ENCODE measurements at places on chromosomes 2 and 18. TPM values are rescaled to one million over a fixed set of nuclear protein-coding genes. Genes with fewer than 3 reads are reported as not detected.

DNA sequence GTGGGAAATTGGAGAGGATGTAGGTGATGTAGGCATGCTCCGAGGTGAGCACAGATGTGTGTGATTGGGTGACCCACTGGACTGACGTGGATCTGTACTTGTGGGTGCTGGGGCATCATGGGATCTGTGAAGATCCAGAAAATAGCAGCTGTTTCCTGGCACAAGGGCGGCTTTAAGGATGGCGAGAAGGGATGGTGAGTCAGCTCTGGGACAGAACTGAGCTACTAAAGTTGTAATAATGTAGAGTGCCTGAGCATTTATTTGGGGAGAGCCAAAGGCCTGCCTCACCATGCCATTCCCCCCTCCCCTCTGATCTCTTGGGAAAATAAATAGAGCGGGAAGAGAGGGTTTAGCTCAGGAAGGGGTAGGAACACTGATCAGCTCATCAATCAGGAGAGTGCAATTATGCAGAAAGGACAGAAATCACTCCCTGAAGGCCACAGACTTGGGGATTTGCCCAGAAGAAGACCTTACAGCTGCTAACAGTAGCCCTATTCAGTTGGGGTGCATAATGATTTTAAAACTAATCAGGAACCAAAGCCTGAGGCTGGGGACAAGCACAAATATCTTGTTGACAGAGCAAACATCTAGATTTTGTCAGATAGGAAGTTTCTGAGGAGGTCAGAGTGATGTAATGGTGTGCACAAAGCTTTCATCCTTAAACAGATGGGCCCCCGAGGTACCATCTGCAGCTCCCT, 30.3 kb downstream of the TANC1 start:
- H3K36me3 ChIP-seq = peaks cover 22% of the 10 kb centered on the region
- no peaks in the 10 kb centered on the region for H3K27me3 ChIP-seq
- no peak for DNase-seq
- H3K4me3 ChIP-seq = no peak overlapping the region
- H3K27ac ChIP-seq = peak overlapping the region; percentile 57

DNA sequence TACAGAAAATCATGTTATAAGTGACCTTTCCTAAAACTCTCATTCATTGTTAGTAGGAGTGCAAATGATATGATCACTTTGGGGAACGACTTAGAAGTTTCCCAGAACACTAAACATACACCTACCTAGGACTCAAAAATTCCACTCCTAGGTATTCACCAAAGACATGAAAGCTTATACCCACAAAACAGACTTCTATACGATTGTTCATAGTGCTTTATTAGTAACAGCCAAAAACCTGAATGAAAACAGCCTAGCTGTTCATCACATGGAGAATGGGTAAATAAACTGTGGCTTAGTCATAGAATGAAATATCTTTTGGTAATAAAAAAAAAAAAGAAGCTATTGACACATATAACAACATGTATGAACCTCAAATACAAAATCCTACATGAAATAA, 8.8 kb downstream of the NOL10 start:
- no peaks in the 10 kb centered on the region for H3K27me3 ChIP-seq
- H3K36me3 ChIP-seq = peaks cover 24% of the 10 kb centered on the region
- H3K4me1 ChIP-seq = no peaks in the 10 kb centered on the region
- H3K27ac ChIP-seq = no peak overlapping the region

GDF7 gene
- 0.56 TPM for polyA plus RNA-seq

GTF3C2 gene
- polyA plus RNA-seq = 31.1 TPM

R3HDM1 gene
- polyA plus RNA-seq = 22.1 TPM

RGPD5 gene
- 28.5 TPM for polyA plus RNA-seq

- peak; percentile 18 for DNase-seq
- no peaks in the 10 kb centered on the region for H3K36me3 ChIP-seq
- H3K4me3 ChIP-seq = no peak overlapping the region
- peaks cover 7% of the 10 kb centered on the region for H3K27me3 ChIP-seq
- no peak overlapping the region for H3K27ac ChIP-seq
- H3K4me1 ChIP-seq = no peaks in the 10 kb centered on the region
Measured at GRCh38 chr2:121128741-121129659, 156.0 kb downstream of the TFCP2L1 start.

DNA sequence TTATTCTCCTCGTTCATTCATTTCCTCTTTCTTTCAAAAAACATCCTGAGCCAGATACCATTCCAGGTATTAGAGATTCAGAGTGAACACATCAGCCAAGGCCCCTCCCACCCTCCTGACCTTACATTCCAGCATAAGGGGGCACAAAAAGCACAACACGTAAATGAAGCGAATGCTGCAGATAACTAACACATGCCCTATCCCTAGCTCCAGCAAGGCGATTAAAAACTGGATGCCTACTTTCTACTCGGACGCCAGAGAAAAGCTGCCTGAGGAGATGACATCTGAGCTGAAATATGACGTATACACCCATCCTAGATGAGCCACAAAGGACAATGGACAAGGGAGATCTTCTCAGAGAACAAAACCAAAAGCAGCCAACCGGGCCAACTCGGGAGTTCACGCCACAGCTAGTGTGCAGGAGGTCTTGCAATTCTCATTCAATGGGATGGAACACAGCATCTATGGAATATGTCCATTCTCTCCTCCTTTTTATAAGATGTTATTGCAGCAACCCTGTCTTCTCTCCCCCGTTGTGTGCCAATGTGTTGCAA, 33.5 kb downstream of the FEZ2 start:
- H3K27ac ChIP-seq = no peak overlapping the region
- no peak overlapping the region for H3K4me3 ChIP-seq
- peaks cover 2% of the 10 kb centered on the region for H3K4me1 ChIP-seq
- H3K36me3 ChIP-seq = peaks cover 16% of the 10 kb centered on the region
- no peaks in the 10 kb centered on the region for H3K27me3 ChIP-seq
- DNase-seq = no peak

DNA sequence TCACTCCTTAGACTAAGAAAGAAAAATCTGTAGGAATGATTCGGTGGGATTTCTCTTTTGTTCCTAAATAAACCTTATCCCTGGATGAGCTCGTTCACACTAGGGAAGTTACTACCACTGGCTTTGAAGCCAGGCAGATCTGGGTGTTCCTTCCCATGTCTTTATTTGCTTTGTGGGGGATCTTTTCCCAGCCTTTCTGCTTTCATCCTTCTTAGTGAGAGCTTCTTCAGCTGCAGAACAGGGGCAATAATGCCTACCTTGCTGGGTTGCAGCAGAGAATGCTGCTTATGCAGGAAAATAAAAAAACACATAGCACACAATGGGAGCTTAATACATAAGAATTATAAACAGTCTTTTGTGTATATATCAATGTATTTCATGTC, 292.1 kb downstream of the SOX11 start:
- peaks cover 14% of the 10 kb centered on the region for H3K27me3 ChIP-seq
- no peak for DNase-seq
- peaks cover 6% of the 10 kb centered on the region for H3K4me1 ChIP-seq
- H3K4me3 ChIP-seq = no peak overlapping the region
- no peak overlapping the region for H3K27ac ChIP-seq

DNA sequence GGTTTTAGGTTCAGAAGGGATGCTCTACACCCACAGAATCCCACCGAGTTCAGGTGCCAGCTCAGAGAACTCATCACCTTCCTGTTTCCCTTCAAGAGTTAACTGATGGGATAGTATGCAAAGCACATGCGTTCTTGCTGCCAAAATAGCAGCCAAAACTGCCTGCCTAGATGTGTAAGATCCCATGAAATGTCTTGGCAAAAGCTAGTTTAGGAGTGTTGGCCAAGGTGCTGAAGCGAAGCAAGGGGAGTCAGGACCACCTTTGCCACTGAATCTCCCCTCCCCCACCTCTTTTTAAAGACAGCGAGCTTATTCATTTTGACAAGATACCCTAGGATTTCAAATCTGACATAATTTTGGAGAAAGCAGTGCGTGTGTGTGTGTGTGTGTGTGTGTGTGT, 2.1 kb downstream of the DOCK10 start:
- no peaks in the 10 kb centered on the region for H3K36me3 ChIP-seq
- no peak overlapping the region for H3K27ac ChIP-seq
- H3K4me3 ChIP-seq = no peak overlapping the region

DNA sequence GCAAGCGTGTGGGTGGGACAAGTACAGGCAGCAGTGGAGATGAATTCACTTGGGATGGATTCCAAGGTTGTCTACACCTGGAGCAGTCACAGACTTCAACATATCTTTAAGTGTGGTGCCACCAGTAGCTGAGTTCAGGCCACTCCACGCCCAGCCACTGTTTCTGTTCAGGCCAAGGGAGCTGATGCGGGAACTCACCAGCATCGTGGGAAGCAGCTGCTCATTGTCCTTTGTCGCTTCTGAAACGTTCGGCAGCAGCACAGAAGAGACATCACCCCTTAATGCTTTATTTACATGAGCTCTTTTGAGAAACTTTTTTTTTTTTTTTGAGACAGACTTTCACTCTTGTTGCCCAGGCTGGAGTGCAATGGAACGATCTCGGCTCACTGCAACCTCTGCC, 19.9 kb upstream of the INHBB start:
- H3K36me3 ChIP-seq = no peaks in the 10 kb centered on the region
- H3K4me3 ChIP-seq = no peak overlapping the region
- no peak for DNase-seq
- no peak overlapping the region for H3K27ac ChIP-seq

REG3A gene
- polyA plus RNA-seq = not detected

- H3K27me3 ChIP-seq = no peaks in the 10 kb centered on the region
- H3K4me1 ChIP-seq = peaks cover 2% of the 10 kb centered on the region
- peak; percentile 38 for DNase-seq
- no peak overlapping the region for H3K4me3 ChIP-seq
- no peaks in the 10 kb centered on the region for H3K36me3 ChIP-seq
Measured at GRCh38 chr2:78118037-78118436, 595.9 kb upstream of the LRRTM4 start.

DNA sequence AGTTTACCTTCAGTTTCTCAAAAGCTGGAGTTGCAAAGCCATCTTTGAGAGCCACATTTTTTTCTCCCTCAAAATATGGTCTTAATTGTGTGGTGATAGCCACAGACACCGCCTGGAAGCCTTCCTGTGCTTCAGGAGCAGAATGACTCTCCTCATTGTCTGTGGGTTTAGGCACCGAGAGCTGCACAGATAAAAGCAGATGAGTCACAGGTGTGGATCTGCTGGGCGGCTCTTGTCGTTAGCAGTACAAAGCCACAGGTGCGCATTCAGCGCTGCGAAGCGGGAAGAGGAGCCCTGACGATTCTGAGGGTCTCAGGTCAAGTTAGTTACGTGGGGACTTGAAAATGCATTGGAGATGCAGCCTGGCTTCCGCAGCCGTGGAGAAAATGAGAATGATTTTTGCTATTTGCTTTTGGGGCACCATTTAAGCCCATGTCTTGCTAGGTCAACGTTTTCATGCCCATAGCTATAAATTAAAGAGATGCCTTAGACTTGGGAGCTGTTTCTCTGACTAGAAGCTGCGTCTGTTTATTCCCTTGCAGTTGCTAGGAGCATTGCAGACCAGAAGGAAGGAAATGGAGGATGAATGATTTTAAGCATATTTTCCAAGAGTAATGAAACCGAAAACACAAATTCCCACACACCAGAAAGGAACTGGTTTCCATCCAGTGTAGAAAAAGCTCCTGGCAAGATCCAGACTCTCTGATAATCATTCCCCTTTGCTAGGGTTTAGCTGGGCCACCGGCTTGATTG, 51.5 kb downstream of the KLHL29 start:
- peak; percentile 71 for DNase-seq
- peaks cover 5% of the 10 kb centered on the region for H3K27me3 ChIP-seq
- no peak overlapping the region for H3K4me3 ChIP-seq
- H3K4me1 ChIP-seq = peaks cover 2% of the 10 kb centered on the region
- peak overlapping the region; percentile 37 for H3K27ac ChIP-seq
- H3K36me3 ChIP-seq = no peaks in the 10 kb centered on the region

DNA sequence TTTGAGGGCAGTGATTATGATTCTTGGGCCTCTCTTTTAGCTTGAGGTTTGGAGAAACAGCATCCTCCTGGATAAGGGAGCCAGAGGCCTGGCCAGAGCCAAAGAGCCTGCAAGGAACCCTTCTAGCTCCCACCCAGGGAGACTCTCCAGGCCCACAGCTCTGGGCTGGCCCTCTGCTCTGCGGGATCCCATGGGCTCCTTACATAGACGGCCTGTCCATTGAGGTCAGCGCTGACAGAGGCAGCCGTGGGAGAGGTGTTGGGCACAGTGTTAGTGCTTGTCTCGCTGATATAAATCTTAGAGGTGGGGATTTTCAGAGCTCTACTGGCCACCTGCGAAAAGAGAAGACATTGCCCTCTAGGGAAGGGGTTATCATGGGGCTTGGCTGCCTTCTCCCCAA, 67.2 kb downstream of the XDH start:
- DNase-seq = peak; percentile 45
- no peaks in the 10 kb centered on the region for H3K36me3 ChIP-seq
- no peaks in the 10 kb centered on the region for H3K27me3 ChIP-seq

NDUFV2 gene
- polyA plus RNA-seq = 86.1 TPM

DPYSL5 gene
- polyA plus RNA-seq = 33.6 TPM

C2orf72 gene
- polyA plus RNA-seq = 1.1 TPM

DNA sequence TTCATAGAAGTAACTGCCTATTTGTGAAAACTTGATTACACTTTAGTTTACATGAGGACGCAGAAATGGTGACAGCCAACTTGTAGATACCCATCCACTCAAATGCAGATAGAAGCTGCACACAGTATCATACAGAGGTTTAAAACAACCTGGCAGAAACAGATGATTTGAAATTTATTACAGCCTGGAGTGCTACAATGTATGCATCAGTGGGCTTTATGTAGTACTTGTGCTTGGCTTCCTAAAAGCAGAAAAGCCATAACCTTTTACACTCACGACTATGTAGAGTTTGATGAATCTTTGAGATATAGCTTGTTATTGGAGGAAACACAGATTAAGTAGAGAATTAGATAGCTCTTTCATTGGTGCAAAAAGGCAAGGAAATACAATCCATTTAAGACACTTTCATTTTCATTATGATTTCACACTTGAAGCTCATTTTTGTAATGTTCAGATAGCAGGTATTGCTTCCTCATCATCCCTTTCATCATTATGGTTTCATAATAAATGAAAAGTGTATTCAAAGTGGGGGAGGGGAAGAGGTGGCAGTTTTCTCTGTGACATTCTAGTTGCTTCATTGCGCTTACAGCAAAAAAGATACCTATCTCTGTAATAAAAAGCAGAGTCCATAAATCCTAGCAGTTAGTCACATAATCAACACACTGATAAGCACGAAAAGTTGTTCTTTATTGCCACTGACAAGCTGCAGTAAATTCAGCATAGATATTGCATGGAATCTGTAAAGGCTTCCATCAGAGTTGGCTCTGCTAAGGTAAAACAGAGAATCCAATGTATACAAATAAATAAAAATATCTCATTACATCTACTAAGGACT, 789.8 kb upstream of the FSHR start:
- no peaks in the 10 kb centered on the region for H3K27me3 ChIP-seq
- no peak overlapping the region for H3K4me3 ChIP-seq
- no peaks in the 10 kb centered on the region for H3K4me1 ChIP-seq
- H3K27ac ChIP-seq = no peak overlapping the region
- no peak for DNase-seq

All from muscle of leg (tissue), 16 donors.